Right ventricle myocardium inferior (tissue), 1 donor: ENCODE measurements at places on chromosomes 6 and 20. TPM values are rescaled to one million over a fixed set of nuclear protein-coding genes. Genes with fewer than 3 reads are reported as not detected.

DNA sequence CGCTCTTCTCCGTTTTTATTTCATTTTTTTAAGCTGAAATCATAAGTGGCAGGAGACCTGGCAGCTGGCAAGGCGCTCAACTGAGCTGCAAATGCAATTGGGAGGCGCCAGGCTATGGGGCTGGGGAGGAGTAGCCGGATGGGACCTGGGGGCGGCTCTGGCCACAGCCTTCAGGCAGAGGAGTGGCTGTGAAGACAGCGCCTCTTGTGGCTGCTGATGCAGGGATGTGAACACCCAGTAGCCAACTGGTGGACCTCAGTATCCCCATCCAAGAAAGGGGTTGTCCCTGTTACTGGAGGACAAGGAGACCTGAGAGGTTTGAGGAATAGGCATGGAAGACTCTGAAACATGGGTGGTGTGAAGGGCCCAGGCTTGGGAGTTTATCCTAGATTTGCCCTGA lies 12.6 kb downstream of the KCNK17 start:
- no peak for DNase-seq

GRCh38 chr20:7790189-7790588 lies 150.1 kb downstream of the HAO1 start:
- no peak for DNase-seq

- peak; percentile 71 for DNase-seq
These were observed 33.0 kb downstream of the RRBP1 start for GRCh38 chr20:17648791-17649730.

- DNase-seq = no peak
These were observed 15.8 kb upstream of the SIRPA start for GRCh38 chr20:1879369-1879768.

DNA sequence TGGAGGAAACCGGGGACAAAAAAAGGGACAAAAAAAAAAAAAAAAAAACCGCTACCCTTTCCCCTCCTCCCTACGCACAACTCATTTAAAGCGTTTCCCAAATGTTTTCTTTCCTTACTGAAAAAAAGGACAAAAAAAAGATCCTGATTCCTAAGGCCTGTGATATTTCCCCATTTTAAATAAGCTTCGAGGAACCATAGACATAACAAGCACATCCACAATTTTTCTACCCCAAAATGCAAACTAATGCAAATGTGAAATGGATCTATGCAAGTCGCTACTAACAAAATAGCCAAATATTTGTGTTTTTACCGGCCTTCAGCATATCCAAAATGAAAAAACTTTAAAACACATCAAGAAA lies 1.4 kb upstream of the ZNF217 start:
- DNase-seq = no peak

GRCh38 chr6:156337801-156338200 lies 439.4 kb upstream of the ARID1B start:
- DNase-seq = no peak

Gene DEFB115
- total RNA-seq = not detected
